ENCODE measurements at places on chromosomes 5 and 9. TPM values are rescaled to one million over a fixed set of nuclear protein-coding genes. Genes with fewer than 3 reads are reported as not detected.

GRCh38 chr9:111529787-111530186 lies 4.8 kb downstream of the ZNF483 start:
- DNase-seq: no peak

GRCh38 chr5:33850100-33850594 lies 41.6 kb downstream of the ADAMTS12 start:
- DNase-seq: no peak

Gene LHX6
- total RNA-seq: 1.2 TPM

- no peak for DNase-seq
Observed at GRCh38 chr9:5301544-5301943, 3.0 kb downstream of the RLN2 start.

GRCh38 chr9:98357921-98358535 lies 102.6 kb upstream of the TBC1D2 start:
- no peak for DNase-seq
